Dermis blood vessel endothelial cell (primary cell): ENCODE measurements at places on chromosomes 5 and 9.

DNA sequence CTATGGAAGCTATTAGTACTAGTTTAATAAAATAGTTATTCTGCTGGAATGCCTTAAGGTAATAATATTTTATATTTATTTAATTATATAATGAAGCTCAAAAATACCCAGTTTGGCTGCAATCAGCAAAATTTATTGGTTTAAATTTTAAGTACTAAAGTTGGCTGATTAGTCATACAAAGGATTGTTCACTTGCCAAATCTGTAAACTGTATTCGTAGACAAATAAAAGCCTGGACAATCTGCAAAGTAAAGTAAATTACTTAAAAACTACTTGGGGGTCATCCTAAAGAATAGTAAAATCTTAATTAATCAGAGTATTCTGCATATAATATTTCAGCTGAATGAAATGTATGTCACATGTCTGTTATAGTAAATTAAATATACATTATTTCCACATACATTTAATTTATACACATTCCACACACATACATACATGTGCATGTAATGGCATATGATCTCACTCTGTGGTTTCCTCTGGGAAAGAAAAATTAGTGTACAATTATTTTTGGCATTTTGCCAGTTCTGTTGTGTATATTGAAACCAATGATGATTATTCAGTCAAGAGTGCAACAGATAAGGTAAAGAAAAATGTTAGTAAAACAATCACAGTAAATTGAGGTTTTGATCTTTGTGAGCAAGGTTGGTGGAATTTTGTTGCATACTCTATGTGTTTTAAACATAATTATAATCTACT, 455.9 kb downstream of the CDH9 start:
- no peak for DNase-seq

DNA sequence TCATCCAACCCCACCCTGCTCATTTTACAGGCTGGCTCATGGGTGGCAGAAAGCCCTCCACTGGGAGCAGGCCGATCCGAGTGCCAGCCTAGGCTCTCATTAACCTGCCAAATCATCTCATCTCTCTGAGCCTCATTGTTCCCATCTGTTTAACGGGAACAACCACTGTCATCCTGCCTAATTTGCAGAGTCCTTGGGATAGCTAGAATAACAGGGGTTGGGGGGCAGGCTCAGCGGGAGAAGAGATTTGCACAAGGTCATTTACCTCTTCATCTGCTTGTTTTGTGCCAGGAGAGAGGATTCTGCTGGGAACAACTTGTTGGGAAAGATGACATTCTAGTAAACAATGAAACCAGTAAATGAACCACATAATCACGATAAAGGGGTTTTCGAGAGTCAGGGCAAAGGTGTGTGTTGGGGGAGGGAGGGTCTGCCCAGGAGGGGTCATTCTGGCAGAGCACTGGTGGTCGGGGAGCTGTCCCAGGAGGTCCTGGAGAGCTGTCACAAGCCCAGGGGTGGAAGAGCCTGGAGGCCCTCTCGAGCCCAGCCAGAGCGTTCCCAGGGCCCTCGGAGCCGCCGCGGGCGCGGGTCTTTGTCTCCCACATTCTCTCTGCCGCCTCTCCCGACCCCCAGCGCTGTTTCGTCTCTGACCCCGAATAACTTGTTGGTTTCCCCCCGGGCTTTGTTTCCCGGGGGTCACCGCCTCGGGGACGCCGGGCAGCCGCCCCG, 22.8 kb upstream of the NDST1 start:
- no peak for DNase-seq

- no peak for DNase-seq
Measured at GRCh38 chr9:136044971-136045594, 50.0 kb downstream of the NACC2 start.

DNA sequence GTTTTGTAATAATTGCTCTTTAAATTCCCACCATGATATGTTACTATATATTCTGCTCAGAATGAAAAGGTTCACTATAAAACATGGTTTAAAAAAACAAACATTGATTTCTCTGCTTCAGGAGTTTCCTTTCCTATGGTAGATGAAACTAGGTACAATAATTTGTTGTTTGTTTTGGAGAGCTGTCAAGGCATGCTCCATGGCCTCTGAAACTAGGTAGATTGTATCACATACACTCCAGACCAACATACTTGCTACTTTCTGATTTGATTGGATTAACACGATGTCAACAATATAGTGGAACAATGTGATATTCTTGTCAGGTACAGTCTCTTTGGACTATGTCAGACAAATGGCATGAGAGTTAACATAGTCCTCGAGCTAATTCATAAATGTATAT, 452.7 kb upstream of the CDH9 start:
- no peak for DNase-seq

GRCh38 chr9:137156567-137157375, 13.1 kb downstream of the LRRC26 start:
- DNase-seq: peak; percentile 56

DNA sequence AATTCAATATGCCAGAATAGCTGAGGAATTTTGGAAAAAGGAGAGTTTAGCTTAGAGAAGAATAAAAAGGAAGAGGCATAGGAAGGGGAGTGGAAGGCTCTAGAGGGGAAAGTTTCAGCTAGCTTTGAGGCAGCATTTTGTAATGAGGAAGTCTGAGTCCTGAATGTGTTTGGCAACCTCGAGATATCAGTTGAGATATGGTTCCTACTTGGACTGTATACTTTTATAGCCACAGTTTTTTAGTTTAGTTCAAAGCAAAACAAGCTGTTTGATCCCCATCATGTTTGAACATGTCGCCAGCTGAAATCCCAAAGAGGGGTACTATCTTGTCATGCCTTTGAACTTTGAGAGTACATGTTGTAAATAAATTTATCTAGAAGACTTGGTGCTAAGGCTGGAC, 559.0 kb upstream of the FTMT start:
- DNase-seq: no peak

DNA sequence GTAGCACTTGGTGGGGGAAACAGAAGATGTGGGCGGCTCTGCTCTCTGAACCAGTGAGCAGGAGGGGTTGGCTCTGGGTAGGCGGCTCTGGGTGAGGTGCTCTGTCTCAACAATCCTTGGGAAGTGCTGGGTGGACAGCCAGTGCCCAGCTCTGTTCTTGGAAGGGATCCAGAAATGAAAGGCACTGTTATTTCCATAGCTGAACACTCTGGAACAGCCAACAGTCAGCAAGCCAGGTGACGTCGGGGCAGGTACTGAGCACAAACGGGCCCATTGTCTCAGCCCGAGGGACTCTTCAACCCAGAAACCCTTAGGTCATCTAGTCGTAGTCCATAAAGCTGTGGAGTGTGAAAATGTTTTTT, 36.3 kb downstream of the OLFM1 start:
- no peak for DNase-seq

DNA sequence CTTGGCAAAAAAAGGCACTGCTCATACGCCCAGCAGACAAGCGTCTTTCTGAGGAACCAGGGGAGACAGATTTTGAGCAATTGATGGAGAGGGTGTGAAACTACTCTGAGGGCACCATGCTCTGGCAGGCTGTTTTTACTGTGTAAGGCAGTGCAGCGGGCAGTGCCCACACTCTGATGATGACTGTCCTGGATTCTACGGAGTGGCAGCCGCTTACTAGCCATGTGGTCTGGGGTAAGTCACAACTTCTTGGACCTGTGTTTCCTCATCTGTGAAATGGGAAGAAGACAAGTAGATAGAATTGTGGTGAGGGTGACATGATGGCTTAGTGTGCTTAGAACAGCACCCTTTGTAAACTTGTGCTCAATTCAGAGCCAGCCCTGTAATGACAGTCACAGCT, 38.8 kb downstream of the FABP6 start:
- no peak for DNase-seq

- no peak for DNase-seq
Measured at GRCh38 chr5:133357758-133358157, 254.6 kb downstream of the FSTL4 start.

DNA sequence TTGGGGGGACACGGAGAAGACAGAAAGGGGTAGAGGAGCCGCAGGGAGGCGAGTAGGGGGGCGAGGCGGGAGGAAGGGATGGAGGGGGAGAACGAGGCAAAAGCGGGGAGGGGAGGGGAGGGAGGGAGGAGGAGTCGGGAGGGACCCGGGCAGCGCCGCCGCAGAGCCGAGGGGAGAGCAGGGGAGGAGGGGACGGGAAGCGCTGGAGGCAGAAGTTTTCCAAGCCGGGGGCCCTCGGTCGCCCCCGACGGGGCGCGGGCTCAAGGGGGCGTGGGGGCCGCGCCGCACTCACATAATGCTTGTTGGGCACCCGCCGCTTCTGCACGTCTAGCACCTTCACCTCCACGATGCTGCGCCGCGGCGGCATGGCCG, 353 bp downstream of the SH3PXD2B start:
- DNase-seq: peak; percentile 50

GRCh38 chr5:154743812-154744211, 11.4 kb upstream of the LARP1 start:
- DNase-seq: no peak

GRCh38 chr9:130539420-130540223, 39.8 kb upstream of the FUBP3 start:
- peak; percentile 51 for DNase-seq

GRCh38 chr5:7668161-7668560, 182.8 kb downstream of the CFAP90 start:
- DNase-seq: no peak

GRCh38 chr5:172007175-172008110, 1.0 kb upstream of the FBXW11 start:
- no peak for DNase-seq

DNA sequence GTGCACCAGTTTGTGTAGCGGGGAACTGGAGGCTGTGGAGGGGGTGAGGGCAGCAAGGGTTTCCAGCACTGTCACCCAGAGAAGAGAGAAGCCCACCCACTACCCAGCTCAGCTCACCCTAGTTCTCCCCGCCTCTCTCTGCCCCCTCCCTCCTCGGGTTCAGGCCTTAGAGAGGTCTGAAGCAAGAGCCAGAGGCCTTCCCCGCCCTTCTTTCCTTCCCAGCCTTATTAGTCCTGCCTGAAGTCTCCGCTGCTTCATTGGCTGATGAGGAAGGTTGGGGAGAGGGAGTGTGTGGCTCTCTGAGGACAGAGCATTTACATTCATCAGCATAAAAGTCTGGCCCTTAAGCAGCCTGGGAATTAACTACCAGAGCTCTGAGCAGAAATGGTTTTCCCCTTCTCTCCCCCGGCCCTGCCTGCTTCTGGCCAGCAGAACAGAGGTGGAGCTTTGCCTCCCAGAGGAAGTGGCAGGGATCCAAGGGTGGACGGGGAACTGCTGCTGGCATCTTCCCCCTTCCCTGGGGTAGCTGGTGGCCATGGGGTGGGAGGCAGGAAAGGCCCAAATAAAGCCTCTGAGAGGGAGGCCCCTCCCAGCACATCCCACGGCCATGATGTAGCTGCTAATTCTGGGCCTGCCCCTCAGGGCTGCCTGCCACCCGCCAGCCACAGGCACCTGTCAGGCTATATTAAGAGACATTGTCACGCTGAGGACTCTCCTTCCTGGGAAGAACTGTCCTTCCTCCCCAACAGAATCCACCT, 4.1 kb downstream of the DNAJB5 start:
- peak; percentile 42 for DNase-seq

DNA sequence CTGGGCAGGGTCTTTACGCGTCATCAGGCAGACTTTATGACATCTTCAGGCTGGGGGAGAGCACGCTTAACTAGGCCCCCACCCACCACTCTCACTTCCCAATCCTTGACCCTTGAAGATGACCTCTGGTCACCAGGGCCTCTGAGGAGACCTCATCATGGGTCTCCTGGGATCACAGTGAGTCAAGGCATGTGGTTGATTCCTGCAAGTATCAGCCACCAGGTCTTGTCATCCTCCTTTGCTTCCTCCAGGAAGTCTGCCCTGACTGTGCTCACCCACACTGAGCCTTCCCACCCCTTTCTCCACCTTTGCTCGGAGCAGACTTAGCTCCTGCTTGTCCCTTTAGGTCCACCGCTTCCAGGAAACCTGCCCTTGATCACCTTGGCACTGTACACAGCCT, 17.3 kb downstream of the ODF2 start:
- no peak for DNase-seq

- DNase-seq: peak; percentile 68
Measured at GRCh38 chr9:34375901-34376595, 650 bp downstream of the MYORG start.

- DNase-seq: peak; percentile 57
Measured at GRCh38 chr9:75889977-75890471, 449 bp upstream of the PCSK5 start.

DNA sequence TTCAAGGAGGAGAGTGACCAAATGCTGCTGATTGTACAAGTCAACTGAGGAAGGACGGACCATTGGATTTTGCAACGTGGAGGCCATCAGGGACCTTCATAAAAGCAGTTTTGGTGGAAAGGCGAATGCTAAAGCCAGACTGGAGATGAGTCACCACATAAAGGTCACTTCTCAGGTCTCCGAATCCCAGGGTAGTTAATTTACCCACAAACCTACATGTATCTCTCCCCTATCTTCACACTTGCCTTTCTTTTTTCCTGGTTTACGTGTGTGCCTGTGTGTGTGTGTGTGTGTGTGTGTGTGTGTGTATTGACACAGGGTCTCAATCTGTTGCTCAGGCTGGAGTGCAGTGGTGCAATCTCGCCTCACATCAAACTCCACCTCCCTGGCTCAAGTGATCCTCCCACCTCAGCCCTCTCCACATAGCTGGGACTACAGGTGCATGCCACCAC, 4.6 kb upstream of the CTNNA1 start:
- no peak for DNase-seq

- DNase-seq: peak; percentile 79
Measured at GRCh38 chr5:125410537-125411070, 664.2 kb upstream of the ZNF608 start.

DNA sequence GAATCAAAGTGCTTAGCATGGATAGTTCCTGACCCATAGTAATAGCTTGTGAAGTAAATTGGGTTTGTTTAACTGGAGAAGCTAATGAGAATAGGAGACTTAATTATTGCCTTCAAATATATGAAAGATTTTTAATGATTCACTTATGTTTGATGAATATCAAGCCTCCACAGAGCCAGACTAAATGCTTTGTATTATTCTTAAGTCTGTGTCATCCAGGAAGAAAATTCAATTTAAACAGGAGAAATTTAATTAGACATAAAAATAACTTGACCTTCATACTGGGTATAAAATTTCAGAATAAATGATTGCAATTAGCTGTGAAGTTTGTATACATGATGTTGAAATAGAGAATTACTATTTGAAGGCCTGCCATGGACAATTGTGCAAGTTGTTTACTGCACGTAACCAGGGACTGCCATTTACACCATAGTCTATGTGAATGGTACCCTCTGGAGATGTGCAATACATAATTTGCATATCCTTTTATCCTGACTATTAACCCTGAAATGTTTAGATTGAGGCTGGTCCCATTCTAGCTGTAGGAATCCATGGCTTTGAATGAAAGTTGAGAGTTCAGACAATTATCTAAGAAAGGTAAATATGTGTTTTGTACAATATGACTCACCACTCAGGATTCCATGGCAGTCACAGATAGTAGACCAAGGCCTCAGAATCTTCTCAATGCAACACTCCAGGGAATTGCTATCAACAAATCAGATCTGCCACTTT, 133.5 kb upstream of the IL12B start:
- no peak for DNase-seq

- DNase-seq: no peak
Measured at GRCh38 chr5:67978171-67978570, 237.4 kb upstream of the PIK3R1 start.
